Activated naive CD4-positive, alpha-beta T cell (primary cell): ENCODE measurements at places on chromosomes 6 and 20.

DNA sequence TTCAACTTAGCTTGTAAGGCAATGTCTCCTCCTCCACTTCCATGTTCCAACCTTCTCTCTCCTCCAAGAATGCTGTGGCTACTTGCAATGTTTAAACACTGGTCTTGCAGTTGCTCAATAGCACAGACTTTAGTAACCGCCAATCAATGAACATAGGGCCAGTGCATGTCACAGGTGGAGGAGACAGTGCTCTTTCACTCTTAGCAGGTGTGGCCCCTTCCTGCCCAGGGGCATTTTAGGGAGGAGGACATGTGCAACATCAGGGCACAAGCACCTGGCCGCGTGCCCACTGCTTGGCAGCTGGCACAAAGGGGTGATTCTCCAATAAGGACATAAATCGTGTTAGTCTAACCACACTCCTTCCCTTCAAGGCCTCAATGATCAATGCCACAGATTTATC is 41.3 kb downstream of the ADGRF1 start:
- no peak for DNase-seq

GRCh38 chr6:74284284-74284683 is 588.3 kb downstream of the CD109 start:
- no peak for DNase-seq

DNA sequence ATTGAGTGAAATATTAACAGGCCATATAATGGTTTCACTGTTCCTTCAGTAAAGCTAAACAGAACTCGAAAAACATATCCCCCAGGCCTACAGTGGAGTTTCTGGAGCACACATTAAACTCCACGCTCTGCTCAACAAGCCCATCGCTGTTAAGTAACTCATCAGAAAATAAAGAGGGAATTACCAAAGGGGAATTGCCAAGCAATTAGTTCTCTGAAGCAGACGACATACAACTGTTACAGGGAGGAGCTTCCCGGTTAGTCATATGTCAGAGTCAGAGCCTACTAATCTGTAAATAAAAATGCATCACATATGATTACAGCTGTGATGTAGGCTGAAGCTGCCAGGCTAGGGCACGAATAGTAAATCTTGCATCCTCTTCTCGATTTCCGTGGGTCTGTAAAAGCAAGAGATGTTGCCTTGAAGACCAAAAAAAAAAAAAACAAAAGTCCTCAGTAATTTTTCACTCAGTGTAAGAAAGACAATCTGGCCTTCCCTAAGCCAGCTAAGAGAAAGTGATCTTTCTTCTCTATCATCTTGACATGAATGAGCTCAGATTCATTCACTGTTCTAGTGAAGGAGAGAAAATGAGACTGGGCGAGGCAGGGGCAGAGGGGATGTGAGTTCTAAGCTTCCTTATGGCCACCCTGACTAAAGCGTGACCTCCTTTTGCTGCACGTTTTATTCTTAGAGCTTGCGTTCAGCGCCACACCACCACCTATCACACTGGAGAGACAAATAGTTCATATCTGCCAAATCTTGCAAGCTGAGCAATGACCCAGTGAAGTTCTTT is 13.8 kb downstream of the ATXN1 start:
- no peak for DNase-seq

DNA sequence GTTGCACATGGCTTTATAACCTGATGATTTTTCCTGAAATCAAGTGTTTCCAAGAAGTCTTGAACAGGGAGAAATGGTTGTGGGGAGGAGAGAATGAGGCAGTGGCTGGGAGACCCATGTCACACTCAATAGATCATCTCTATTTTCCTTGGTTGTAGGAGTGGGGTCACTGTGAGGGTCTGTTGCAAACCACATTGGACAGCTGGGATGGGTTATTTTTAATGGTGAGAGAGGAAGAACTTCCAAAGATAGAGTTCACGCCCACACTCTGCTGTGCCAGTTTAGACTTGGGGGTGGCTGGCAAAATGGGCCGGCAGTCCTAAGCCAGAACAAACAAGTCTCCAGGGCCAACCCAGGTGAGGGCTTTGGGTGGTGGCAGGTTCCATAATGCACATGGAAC is 276.4 kb upstream of the PRND start:
- no peak for DNase-seq

DNA sequence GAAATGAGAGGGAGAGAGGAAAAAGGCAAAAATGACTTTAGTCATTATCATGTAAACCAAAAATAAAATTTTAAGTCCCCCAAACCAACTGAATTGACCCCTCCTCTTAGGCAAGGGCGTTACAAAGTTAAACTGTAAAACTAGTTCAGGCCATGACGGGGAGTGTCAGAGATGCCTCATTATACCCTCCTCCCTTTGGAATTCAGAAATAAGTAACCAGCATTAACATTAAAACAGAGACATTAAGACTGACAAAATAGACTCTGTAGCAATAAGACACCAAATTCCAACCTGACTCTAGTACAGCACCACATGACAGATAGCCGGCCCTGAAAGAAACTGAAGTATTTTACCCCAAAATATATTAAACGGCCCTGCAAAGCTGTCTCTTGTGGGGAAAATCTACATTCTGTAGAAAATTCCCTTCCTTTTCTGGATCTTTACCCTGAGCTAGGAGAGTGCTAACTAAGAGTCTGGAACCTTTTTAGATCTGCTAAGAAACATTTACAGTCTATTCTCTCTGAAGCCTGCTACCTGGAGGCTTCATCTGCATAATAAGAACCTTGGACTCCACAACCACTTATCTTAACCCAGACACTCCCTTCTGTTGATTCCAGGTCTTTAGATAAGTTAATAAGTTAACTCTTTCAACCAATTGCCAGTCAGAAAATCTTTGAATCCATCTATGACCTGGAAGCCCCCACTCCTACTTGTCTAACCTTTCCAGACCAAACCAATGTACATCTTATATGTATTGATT is 150.7 kb downstream of the PKHD1 start:
- DNase-seq, result no peak

DNA sequence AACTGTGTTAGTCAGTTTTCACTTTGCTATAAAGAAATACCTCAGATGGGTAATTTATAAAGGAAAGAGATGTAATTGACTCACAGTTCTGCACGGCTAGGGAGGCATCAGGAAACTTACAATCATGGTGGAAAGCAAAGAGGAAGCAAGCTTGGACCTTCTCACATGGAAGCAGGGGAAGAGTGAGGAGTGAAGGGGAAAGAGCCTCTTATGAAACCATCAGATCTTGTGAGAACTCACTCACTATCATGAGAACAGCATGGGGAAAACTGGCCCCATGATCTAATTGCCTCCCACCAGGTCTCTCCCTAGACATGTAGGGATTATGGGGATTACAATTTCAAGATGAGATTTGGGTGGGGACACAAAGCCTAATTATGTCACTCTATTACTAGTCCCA is 41.3 kb upstream of the PLAGL1 start:
- no peak for DNase-seq

- DNase-seq, result no peak
These were observed 4.2 kb downstream of the ZNF337 start for GRCh38 chr20:25692499-25692898.
